Stimulated activated CD4-positive, alpha-beta T cell treated with anti-CD3 and anti-CD28 coated beads, Interleukin-1b, Interleukin-23, amount 100 ng/mL, for 1 hour (primary cell): ENCODE measurements at places on chromosomes 2 and 18.

- DNase-seq, result no peak
Observed at GRCh38 chr2:96520697-96521096, 15.5 kb upstream of the NEURL3 start.

DNA sequence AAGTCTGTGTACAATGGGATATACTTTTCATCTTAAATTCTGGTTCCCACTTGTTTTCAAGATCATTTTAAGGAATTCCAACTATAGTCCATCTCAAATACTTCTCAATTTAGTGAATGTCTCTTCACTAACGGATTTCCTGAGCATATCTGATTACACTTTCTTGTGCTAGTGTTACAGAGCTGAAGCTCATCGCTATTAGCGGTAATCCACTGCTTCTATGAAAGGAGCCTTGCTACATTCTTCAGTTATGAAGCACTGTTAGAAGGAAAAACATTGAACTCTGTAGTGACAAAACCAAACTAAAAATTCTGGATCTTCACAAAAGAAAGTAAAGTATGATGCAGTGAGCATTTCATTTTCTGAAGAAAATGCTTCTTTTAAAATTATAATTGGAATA, 72.0 kb downstream of the AGPS start:
- no peak for DNase-seq

DNA sequence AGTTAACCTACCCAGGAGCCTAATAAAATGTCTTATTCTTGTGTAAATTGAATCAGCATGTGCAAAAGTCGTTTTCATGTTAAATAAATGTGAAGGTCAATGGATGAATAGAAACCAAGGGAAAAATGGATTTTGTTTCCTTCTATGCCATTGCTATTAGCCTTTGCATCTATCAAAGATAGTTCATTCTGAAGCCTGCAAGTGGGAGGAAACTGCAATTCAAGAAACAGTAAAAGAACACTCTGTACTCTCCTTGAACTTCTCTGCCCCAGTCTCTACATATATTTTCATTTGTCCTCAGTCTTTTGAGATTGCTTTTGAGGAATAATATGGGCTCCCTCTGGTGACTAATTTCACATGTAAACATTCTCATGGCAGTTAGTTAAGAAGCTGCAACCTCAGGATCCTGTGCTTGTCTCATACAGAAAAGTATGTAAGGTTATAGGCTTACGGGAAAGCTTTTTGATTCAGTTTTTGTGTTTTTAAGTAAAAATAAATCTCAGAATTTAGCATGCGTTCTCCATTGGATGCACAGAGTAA, 1590.0 kb upstream of the LRRTM1 start:
- DNase-seq, result no peak

DNA sequence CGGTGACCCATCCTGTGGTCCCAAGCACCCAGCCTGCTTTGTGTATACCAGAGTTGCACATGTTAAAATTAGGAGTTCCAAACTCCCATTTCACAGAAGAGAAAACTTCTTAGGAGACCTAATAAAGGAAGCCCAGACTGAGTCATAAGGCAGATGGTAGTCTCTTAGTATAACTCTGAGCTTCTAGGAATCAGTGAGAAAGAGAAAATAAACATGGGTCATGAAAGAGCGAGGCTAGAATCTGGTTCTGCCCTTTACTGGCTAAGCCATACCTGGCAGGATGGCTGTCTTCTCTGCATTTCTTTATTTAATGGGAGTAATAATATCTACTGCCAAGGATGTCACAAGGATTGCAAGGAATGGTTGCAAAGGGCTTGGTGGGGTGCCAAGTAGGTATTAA, 101.2 kb upstream of the TRIB2 start:
- no peak for DNase-seq

GRCh38 chr2:80117401-80117800, 187.2 kb downstream of the LRRTM1 start:
- no peak for DNase-seq

DNA sequence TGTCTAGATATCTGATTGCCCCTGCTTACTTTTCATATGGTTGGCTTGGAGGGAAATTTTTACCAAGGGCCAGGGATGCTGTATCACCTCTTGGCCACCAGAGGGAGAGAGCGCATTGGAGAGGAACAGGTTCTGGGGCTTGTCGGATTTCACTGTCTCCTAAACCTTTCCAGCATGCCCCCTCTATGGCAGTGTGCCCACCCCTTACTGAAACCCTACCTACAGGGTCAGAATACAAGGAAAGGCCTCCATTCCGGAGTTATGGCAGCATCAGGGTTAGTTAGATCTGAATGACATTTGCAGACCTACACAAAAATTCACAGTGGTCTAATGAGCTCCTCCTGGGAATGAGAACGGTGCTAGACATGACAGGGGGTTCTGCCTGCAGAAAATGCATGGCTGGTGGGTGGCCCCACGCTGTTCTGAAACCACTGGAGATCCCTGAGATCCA, 5.8 kb downstream of the SLC14A2 start:
- DNase-seq, result no peak

DNA sequence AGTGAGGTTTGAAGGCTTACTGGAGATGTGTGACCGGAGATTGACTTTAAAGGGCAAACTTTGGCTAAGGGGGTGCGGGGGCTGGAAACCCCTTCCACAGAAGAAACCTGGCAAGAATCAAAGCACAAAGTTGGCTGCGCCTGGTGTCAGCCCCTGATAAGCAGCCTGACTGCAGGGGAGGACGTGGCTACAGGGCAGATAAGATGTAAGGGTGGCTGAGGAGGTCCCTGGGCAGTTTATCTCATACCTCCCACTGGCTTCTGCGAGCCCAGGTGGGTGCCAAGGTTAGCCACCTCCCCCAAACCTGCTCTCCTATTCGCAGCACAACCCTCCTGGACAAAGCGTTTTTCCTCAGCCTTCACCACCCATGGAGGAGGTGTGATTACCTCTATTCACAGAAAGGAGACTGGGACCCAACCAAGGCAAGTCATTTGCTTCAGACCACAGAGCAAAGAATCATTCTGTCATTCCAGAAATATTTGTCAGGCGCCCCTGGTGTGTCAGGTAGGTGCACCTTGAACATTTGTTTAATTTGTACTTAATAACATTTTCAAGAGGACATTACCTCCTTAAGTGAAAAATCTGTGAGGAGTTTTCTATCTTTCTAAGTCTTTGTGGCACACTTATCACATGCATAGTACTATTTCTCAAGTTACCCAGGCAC, 73.1 kb upstream of the IL1R1 start:
- no peak for DNase-seq

- DNase-seq, result no peak
Observed at GRCh38 chr2:207183506-207183905, 17.8 kb upstream of the KLF7 start.

GRCh38 chr2:65361623-65362022, 70.8 kb downstream of the SPRED2 start:
- no peak for DNase-seq

DNA sequence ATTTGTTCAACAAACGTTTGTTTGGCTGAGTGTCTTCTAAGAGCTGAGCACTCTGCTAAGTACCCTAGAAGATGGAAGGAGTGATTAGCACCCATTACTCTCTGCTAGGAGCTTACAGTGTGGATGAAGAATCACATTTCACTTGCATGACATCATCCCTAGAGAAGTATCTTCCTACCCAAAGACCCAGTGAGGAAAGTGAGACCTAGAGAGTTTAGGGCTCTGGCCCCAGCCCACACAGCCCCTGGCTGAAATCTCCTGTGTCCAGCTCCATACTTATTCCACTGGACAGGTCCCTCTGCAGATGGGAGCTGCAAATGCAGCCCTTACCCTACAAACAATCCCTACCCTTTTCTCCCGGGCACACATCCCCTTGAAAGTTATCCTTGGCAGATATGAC, 26.8 kb upstream of the EPAS1 start:
- no peak for DNase-seq

GRCh38 chr2:8572712-8573233, 109.1 kb upstream of the ID2 start:
- no peak for DNase-seq

DNA sequence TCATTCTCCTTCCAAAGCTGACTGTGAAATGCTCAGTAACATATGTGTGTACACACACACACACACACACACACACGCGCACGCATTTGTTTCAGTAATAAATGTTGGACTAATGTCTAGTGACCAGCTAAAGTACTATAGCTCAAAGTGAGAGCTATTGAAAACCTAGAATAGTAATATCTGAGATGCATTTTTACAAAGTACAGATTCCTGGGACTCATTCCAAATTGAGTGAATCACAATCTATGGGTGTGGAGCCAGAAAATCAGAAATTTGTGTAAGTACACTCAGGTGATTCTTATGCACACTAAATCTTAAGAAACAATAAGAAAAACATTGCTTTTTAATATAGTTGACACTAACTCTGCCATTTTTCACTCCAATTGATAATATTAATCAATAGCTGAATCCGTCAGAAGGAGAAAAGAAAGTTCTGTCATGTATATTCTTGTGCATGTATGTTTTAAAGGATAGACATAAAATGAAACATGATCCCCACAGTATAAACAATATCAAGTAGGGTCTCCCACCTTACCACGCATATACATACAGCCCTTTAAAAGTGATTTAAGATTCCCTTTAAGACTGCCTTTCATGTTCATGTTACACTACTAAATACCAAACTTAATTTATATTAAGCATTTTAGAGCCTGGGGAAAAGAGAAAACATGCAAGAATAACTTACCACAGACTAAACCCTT, 123.5 kb downstream of the ATAD2B start:
- DNase-seq, result no peak

GRCh38 chr2:173934895-173935294, 30.3 kb downstream of the SP3 start:
- no peak for DNase-seq

DNA sequence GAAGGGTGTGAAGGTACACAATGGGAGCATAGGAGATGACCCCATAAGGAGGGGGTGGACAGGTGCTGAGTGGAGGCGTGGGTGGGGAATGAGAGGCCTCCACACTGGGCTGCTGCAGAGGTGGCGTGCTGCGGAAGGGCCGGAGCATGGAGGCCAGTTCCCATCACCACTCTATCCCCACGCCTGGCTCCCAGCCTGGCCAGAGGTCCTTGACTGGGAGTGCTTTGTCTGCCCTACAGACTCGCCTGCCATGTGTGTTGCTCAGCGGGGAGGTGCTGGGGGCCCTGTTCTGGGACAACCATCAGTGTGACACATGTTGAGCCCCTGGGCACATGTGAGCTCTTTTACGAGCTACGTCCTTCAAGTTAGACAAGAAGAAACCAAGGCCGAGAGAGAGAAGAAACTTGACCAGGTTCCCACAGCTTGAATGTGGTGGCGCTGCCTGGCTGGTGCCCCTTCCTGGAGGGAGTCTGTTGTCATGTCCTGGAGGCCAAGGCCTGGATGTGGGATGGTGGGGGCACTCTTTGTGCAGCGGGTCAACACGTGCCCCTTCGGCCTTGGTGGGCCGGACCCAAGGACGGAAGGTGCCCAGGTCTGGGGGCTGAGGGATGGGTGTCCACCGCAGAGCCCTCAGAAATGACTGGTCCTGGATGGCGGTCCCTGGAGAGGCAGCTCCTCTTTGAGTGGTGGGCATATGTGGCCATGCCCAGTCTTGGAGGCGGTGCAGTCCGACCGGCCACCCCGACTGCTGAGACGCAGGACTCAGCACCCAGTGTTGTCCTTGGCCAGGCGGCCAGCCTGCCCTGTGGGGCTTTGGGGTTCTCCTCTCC, 1.2 kb upstream of the INPP5D start:
- DNase-seq, result no peak

GRCh38 chr2:135557530-135557929, 26.2 kb downstream of the R3HDM1 start:
- no peak for DNase-seq

DNA sequence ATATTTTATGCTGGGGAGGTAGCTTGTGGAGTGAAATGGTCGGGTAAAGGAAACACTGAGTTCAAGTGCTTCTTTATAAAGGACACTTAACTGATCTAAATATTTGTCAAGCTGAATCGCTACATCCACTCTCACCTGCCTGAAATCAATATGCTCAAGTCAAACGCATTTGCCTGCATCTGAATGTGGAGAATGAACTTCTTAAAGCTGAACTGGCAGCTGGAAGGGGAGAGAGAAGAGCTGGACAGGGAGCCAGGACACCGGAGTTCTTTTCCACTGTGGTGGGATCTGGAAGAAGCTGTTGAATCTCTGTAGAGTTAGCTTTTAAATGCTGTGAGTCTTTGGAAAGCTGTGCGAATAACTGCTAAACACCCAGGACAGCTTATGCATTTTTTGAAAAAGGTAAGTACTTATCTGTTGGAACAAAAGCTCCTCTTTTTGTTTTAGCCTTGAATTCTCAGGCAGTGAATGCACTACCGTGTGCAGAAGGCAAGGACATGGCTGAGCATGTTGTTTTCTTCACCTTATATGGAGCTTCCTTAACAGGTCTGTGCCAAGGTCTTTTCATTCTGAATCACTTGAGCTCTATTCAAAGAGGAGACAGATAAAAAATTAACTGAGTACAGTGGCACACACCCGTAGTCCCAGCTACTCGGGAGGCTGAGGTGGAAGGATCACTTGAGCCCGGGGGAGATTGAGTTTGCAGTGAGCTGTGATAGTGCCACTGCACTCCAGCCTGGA, 74.2 kb upstream of the KLF7 start:
- no peak for DNase-seq

GRCh38 chr2:237315829-237316225, 98.1 kb downstream of the COL6A3 start:
- DNase-seq, result no peak

DNA sequence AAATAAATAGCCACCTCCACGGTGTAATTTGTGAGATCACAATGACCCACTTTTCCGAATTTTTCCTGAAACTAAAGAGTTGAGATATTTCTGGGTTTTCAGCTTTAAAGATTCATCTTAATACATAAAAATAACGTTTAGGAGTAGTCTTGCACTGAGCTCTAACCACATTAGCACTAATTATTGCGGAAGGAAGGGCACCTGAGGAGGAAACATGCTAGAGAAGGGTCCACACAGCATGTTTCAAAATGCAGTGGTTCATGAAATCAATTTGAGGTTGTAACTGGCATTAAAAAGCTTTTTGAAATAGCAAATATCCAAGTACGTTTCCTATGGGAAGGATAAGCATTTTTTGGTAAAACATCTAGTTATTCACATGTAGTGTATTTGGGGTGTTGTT, 8.4 kb downstream of the INPP4A start:
- DNase-seq, result no peak

DNA sequence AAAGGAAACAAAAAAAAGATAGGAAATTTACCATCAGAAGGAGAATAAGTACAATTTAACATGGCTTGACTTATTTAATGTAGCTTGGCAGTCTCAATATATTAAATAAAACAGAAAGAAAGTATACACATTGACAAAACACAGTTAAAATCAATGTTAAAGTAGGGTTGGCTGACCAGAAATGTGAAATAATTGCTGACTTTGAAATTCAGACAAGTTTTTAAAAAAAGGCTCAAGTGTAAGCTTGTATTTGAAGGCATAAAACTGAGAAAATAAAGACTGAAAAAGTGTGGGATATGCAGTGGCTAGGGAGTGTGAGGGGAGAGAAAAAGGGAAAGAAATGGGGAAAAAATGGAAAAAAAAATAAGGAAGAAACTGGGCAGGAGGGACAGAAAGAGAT, 665.8 kb downstream of the LRP1B start:
- DNase-seq, result no peak
